ENCODE measurements at places on chromosomes 16 and 17. TPM values are rescaled to one million over a fixed set of nuclear protein-coding genes. Genes with fewer than 3 reads are reported as not detected.

GRCh38 chr17:73091770-73092522 is 542 bp downstream of the SLC39A11 start:
- peak overlapping the region; percentile 82 for H3K27ac ChIP-seq
- H3K4me3 ChIP-seq: peak overlapping the region; percentile 66
- H3K4me1 ChIP-seq: 0 out of 2 replicates have a peak, but pooled peaks cover 5% of the 10 kb centered on the region
- H3K27me3 ChIP-seq: no peaks in the 10 kb centered on the region
- no peaks in the 10 kb centered on the region for H3K36me3 ChIP-seq

GRCh38 chr17:17358866-17359265 is 55.7 kb downstream of the NT5M start:
- H3K27me3 ChIP-seq: no peaks in the 10 kb centered on the region
- peaks cover 5% of the 10 kb centered on the region for H3K4me1 ChIP-seq
- no peaks in the 10 kb centered on the region for H3K36me3 ChIP-seq
- DNase-seq: no peak
- H3K27ac ChIP-seq: no peak overlapping the region

GRCh38 chr16:12059216-12059769 is 82.8 kb downstream of the SNX29 start:
- no peak for DNase-seq
- no peaks in the 10 kb centered on the region for H3K36me3 ChIP-seq
- no peak overlapping the region for H3K27ac ChIP-seq
- H3K4me1 ChIP-seq: no peaks in the 10 kb centered on the region
- no peaks in the 10 kb centered on the region for H3K27me3 ChIP-seq

- no peak overlapping the region for H3K4me3 ChIP-seq
- no peak overlapping the region for H3K27ac ChIP-seq
- DNase-seq: no peak
- H3K36me3 ChIP-seq: no peaks in the 10 kb centered on the region
Measured at GRCh38 chr17:61122326-61122913, 277.2 kb upstream of the TBX2 start.

DNA sequence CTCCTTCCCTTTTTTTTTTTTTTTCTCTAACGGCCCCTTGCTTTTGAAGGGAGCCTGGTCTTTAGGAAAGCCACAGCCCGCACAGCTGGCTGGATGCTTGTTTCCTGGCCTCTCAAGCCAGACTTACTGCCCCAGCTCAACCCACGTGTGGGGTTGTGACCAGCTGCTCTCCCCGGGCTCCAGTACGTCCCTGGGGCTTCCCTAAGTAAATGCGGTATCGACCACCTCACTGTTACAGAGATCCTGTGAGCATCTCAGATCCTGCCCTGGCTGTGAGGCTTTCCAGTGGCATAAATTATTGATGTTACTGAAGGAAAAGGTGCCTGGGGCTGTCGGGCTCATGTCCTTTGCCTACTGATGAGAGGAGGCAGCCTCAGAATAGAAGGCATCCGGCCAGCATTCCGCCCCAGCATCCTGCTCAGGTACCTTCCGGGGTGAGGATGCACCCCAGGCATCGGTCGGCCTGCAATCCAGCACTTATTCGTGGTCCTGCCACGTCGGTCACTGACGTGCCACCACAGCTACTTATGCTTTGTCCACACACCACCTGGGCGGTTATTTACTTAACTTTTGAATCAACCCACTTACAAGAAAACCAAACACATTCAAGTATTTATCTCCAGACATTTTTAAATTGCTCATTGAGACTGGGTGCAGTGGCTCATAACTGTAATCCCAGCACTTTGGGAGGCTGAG is 9.6 kb downstream of the GPRC5B start:
- H3K4me3 ChIP-seq: no peak overlapping the region
- no peak overlapping the region for H3K27ac ChIP-seq
- no peaks in the 10 kb centered on the region for H3K27me3 ChIP-seq
- no peak for DNase-seq
- H3K4me1 ChIP-seq: no peaks in the 10 kb centered on the region

- no peaks in the 10 kb centered on the region for H3K36me3 ChIP-seq
- no peak overlapping the region for H3K27ac ChIP-seq
- no peak for DNase-seq
- H3K27me3 ChIP-seq: no peaks in the 10 kb centered on the region
- H3K4me1 ChIP-seq: no peaks in the 10 kb centered on the region
- H3K4me3 ChIP-seq: no peak overlapping the region
Measured at GRCh38 chr16:81902025-81902424, 109.2 kb downstream of the SDR42E1 start.

GRCh38 chr16:55571191-55571897 is 4.9 kb downstream of the CAPNS2 start:
- H3K36me3 ChIP-seq: no peaks in the 10 kb centered on the region
- H3K4me1 ChIP-seq: no peaks in the 10 kb centered on the region
- no peaks in the 10 kb centered on the region for H3K27me3 ChIP-seq
- DNase-seq: no peak
- H3K27ac ChIP-seq: no peak overlapping the region

DNA sequence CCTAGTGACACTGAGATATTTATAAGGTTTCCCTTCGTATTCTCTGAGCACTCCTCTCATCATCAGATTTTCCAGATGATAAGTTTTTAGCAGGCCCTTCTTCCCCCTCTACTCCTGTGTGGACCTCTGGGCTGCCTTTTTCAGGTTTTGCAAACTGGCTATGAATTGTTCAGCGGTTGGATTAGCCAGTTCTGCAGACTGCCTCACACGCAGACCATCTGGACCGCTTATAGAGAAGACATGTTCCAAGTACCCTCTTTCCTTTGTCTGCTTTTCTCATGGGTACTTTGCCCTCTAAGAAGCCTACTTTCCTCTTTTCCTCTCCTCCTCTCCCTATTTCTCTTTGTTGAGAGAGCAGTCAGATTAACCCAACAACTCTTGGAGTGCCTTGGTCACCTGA is 111.6 kb downstream of the GRIN2A start:
- DNase-seq: no peak
- H3K27me3 ChIP-seq: no peaks in the 10 kb centered on the region
- no peak overlapping the region for H3K27ac ChIP-seq
- no peak overlapping the region for H3K4me3 ChIP-seq
- no peaks in the 10 kb centered on the region for H3K36me3 ChIP-seq

DNA sequence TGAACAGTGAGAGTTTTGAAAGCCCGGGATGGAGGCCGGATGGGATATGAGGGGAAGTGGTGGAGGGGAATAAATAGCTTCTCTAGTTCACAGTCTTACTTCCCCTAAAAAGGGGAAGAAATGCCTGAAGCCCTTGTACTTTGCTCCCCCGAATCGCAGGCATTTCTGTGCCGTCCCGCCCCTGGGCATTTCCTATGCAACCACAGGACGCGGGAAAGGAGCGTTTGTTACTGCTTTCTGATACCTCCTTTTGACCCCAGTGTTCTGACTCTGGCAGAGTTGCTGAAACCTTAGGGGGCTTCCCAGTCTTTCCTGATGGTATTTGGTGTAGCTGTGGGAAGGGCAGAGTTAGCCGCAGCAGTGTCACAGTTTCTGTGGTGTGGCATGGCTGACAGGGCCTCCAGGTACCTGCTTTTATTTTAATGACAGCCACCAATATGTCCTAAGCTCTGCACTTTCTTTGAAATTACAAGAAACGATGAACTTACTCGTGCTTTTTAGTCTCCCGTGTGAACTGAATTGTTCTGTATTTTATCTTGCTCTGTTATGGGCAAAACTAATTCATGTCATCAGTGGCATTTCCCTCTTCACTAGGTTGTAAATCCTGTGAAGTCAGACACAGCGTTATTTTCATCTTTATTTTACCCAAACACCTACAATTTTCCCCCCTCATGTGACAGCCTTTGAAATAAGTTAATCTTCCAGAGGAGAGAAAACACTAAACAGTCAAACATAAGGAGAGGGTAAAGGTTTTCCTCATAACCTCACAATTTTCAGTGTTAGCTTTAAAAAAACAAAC is 27.1 kb downstream of the USP10 start:
- H3K4me3 ChIP-seq: peak overlapping the region; percentile 21
- peak; percentile 72 for DNase-seq
- no peaks in the 10 kb centered on the region for H3K27me3 ChIP-seq

Gene GPR139
- not detected for total RNA-seq

Gene PIK3R6
- total RNA-seq: not detected

Gene C17orf50
- total RNA-seq: not detected

Measured in Caco-2 (cell line).